Epithelial cell of esophagus (primary cell): ENCODE measurements at places on chromosomes 2 and 18.
A peak's percentile ranks its signal among the peaks of the same experiment; 100 is the strongest.

DNA sequence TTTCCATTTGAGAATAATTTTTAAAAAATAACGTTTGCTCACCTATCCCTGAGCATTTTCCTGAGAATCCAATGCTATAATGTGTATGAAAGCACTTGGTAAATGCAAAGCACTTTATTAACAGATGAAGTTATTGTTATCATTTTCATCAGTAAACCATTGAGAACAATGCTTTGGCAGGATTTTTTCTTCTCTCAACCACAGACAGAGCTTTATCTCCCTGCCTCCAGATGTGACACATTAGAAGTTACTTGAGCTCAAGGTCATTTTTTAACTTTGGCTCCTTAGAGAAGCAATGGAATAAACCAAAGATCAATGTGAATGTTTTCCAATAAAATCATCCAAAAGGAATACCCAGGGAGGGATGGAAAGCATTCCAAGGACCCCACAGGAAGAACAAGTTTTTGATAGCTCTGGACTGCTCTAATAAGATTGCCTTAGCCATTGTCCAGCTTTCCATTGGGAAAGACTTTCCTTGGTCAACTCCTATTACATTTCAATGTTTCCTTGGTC, 118.9 kb upstream of the NT5C1B start:
- DNase-seq = no peak

DNA sequence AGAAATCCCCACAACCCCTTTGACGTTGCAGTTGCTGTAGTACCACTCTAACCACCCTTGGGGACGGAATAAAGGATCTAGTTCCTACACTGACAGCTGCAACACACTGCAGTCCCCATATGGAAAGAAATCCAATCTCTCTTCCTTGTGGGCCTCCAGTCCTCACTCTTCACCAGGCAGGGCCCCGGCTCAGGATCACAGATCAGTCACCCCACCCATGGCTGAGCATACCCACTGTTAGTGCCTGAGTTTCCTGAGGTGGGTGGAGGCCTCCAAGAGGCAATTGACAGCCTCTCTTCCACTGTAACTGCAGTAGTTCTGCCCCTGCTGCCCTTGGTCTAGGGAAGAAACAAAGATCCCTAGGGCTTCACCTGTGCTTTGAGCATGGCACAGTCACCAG, 670.0 kb upstream of the CDH2 start:
- no peak for DNase-seq

- DNase-seq = peak; percentile 6
Measured at GRCh38 chr2:57990118-57990725, 56.4 kb upstream of the VRK2 start.

DNA sequence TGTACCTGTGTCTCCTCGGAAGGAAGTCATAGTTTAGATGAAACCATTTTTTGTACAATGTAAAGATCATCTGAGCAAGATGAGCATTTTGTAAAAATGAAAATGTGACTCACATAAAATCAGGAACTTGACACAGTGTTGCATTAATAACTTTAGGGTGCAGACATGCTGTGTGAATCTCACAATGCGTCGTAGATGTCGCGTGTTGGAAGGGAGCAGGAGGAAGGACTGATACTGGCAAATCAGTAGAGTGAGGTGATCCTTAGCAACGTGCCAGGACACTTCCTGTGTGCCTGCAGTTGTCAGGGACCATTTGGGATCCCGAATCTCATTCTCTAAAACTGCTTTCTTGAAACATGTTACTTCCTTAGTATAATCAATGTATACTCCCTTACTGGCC, 103.1 kb downstream of the SH3BP4 start:
- DNase-seq = no peak

DNA sequence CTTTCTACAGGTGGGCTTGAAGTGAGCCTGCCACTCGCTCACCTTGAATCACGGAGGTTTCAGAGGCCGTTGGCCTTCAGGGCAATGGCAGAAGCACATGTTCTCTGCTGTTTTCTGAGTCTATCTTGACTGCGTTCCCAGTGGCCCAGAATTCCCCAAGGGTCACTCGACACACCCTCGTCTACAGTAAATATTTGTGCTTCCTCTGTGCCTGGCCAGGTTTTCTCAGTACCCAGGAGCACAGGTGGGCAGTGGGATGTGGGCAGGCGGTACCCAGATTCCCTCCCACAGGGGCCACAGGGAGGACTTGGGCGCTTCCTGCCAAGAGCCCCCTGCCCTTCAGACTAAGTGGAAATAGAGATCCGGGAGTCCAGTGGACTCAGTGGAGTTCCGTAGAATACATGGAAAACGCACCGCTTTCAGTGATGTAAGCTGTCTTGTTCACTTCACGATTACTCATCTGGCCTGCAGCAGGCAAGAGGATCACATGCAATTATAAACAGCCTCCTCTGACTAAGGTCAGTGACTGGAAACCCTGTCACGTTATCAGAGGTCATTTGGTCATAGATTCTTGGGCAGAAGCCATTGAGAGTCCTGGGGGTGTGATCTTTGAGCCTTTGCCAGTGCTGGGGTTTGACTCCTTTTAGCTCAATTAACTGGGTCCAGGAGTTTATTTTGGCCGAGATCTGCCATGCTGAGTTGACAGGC, 179.8 kb downstream of the NEDD4L start:
- DNase-seq = peak; percentile 97

DNA sequence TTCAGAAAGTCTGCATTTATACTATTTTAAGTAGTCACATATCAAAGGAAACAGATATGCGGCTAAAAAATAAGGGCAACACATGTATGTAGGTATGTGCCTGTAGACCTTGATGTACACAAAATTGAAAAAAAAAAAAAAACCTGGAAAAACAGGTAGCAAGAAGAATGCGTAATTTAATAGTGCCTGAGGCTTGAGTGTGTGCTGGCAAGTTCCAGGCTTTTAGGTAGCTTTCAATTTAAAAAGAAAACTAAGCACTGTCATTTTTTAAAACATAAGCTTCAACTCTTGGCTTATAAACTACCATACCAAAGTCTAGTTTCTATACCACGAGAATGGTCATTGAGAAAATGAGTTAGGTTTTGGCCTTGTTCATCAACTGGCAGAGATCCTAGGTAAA, 72.3 kb downstream of the OTX1 start:
- peak; percentile 52 for DNase-seq
